ENCODE measurements at places on chromosomes 6 and 20.

GRCh38 chr6:166336847-166337246 lies 5.5 kb downstream of the SFT2D1 start:
- no peak for DNase-seq

GRCh38 chr6:16518265-16518664 lies 243.0 kb downstream of the ATXN1 start:
- DNase-seq = no peak

DNA sequence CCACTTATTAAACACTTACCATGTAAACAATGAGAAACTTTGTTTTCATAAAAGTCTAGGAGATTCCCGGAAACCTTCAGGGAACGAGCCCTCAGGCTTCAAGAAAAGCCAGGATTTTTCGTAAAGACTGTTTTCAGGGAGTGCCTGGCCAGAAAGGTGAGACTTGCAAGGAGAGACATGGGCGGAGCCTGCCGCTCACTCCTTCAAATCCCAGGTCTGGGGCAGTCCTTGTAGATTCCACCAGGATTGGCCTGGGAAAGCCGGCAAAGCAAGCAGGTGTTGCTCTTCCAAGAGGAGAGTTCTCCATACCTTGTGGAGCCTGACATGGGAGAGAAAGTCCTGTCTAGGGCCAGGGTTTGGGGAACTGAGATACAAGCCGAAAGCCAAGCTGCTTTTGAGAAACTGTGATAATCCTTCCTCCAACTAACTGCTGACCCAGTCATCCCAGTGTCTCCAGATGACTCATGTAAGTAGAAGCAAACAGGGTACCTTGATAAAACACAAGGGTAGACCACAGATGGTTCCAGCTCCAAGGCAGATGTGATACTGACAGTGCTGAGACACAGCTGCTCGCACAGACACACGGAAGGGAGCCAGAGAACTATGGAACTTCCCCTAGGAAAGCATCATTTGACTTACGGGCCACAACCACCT lies 69.4 kb upstream of the NAA20 start:
- no peak for DNase-seq

GRCh38 chr6:76072562-76072961 lies at the start of gene IMPG1:
Gene IMPG1, minus strand, starts transcription at chr6:76072662. Its CDS starts 174 bp downstream, at chr6:76072488.
- no peak for DNase-seq

- peak; percentile 22 for DNase-seq
These were observed 28.5 kb downstream of the C6orf15 start for GRCh38 chr6:31083742-31084354.

DNA sequence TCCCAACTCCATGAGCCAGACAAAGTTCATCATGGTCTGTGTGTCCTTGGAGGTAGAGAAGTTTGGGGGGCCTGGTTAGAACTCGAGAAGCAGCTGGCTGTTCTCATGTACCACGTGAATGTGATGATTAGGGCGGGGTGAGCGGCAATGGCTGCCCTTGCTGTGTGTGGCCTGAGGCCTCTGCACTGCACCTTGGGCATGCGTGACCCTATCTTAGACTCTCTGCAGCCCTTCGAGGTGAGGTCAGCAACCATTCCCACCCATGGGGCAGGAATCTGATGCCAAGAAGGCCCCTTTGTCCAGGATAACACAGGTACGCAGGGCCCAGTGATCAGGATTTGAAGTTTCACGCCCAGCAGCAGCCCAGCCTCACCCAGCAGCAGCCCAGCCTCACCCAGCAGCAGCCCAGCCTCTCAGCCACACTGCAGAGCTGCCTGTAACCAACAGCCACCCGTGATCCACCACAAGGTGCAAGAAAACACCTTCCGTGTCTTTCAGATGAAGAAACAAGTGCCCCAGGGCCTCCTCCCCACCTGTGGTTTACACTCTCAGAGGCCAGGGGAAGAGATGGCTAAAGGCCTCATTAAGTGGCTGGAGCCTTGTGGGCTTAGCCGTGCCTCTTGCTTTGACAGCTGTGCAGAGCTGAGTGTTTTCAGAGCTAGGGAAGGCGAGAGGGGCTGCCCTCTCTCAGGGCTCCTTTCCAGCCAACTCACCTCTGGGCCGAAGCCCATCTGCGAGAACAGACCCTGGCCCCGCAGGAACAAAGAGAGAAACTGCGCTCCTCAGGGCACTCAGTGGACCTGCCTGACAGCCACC lies 195.2 kb upstream of the CDH4 start:
- DNase-seq = no peak

- no peak for DNase-seq
These were observed 128.5 kb downstream of the HFE start for GRCh38 chr6:26215585-26216358.

- no peak for DNase-seq
These were observed 27.0 kb upstream of the PTGIS start for GRCh38 chr20:49594931-49595315.

- no peak for DNase-seq
These were observed 62.6 kb upstream of the THEMIS start for GRCh38 chr6:127963495-127963894.

GRCh38 chr6:169452869-169453620 lies 199.4 kb upstream of the THBS2 start:
- no peak for DNase-seq

GRCh38 chr20:43821795-43822194 lies 92.9 kb upstream of the TOX2 start:
- no peak for DNase-seq

DNA sequence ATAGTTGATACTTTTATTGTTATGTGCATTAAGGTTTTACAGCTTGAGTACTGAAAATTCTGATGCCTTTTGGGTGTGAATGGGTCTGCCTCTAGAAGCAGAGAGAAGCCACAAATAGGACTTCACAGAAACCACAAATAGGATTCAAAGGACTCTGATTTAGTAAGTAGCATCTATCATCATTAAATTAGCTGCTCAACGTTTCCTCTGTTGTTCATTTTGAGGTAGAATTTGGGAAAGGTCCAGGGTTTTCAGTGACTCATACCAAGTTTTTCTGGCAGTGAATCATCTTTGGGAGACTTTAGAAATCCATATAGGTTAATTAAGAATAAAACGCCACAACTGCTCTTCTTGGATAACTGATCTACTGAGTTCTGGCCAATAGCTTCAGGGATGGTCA lies 105.1 kb downstream of the PHF3 start:
- DNase-seq = peak; percentile 50

- no peak for DNase-seq
These were observed 62.5 kb downstream of the AHI1 start for GRCh38 chr6:135434991-135435390.

GRCh38 chr6:109961611-109962041 lies 16.5 kb upstream of the GPR6 start:
- no peak for DNase-seq

DNA sequence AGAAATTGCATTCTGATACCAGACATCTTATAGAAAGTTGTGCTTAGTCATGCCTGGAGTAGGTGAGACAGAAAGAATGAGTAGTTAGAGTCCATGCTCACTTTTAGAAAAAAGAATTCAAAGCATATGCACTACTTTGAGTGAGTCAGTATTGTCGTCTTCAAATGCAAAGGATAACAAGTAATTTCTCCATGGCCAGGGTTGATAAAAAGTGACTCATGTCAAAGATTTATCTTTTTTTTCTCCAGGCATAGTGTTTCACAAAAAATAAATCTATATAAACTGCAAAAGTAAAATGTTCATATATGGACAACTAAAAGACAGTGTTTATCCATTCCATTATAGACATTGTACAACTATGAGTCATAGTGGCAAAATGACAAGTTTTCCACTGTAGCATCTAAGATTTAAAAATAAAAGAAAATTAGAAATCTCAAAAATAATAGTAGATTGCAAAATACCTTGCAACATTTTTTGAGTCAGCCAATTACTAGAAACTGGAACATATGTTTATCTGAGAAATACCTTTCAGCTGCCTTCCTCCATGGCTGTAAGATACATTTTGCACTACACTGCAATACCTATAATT lies 329.6 kb downstream of the GRIK2 start:
- no peak for DNase-seq

DNA sequence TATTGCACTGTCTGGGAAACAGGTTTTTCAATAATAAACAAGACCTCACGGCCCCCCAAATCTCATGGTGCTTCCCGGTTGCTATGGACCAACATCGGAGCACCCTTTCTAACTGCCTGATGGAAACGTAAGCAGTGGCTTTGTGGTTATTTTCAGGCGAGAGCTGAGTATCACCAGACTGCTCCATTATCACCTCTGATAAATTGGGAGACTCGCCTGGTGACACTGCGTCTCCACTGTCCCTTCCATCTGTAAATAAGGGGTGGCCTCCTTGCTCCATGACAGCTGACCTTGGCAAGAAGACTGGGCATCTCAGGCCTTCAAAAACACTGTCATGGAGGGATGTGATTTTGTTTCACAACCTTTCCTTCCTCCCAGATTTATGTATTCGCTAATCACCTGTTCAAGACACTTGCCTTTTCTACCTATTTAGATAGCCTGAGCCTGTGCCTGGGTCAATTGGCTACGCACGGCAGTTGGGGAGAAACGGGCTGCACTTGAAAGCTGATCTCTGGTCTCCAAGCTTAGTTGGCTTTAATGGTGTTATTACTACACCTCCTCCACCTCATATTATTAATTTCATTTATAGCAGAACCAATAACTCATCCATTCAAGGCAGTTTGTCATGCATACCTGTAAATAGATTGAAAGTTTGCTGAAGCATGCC lies 17.7 kb upstream of the CDH4 start:
- DNase-seq = no peak

- DNase-seq = no peak
These were observed 106.7 kb upstream of the FLRT3 start for GRCh38 chr20:14444106-14444505.

DNA sequence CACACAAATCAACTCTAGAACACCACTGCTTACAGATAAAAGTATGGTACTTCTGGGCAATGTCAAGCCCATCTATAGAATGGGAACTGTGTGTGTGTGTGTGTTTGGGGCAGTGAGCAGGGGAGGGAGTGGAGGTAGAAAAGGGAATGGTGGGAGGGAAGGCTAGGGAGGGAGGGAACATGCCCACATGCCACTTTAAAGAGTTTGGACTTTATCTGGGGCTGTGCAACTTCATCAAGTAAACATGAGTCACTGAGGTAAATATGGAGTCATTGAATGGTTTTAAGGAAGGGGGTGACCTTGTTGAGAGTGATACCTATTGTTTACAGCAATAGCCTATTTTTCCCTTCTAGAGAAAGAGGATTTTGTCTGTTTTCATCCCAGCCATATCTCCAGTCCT lies 22.5 kb upstream of the RNGTT start:
- DNase-seq = no peak

DNA sequence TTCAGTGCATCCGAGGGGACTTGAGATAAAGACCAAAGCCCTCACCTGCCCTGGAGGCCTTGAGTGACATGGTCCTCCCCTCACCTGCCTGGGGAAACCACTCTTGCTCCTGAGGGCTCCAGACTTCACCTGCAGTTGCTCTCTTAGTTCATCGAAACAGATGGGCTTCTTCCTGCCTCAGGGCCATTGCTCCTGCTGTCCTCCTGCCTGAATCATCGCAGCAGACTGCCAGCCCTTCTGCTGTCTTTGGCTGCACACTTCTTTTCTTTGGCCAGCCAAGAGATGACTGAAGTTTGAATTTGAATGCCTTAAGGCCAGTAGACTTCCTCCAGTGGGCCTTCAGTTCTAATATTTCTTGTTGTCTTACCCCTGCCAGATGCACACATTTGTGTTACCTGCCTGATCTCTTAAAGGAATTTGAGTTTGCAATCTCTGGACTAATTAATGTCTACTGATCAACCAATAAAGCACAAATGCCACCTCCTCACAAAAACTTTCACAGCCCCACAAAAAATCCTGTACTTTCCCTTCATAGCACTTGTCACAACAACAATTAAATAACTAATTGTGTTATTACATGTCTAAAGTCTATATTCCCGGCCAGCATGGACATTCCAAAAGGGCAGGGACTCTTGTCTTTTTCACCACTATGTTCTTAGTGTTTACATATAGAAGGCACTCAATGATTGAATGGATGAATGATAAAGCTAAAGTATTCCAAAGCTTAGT lies 56.7 kb upstream of the SGK1 start:
- DNase-seq = no peak

- no peak for DNase-seq
These were observed 709 bp upstream of the ASXL1 start for GRCh38 chr20:32357375-32357868.

GRCh38 chr6:88750936-88751335 lies 212.5 kb downstream of the RNGTT start:
- no peak for DNase-seq

DNA sequence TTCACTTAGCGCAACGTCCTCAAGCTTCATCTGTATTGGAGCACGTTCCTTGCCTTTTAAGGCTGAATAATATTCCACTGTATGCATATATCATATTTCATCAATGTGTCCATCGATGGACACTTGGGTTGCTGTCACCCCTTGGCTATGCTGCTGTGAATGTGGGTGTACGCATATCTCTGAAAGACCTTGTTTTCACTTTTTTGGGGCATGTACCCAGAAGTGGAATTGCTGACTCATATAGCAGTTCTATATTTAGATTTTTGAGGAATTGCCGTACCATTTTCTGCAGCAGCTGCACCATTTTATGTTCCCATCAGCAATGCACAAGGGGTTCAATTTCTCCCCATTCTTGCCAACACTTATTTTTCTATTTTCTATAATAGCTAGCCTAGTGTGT lies 22.8 kb upstream of the SLC23A2 start:
- DNase-seq = no peak

DNA sequence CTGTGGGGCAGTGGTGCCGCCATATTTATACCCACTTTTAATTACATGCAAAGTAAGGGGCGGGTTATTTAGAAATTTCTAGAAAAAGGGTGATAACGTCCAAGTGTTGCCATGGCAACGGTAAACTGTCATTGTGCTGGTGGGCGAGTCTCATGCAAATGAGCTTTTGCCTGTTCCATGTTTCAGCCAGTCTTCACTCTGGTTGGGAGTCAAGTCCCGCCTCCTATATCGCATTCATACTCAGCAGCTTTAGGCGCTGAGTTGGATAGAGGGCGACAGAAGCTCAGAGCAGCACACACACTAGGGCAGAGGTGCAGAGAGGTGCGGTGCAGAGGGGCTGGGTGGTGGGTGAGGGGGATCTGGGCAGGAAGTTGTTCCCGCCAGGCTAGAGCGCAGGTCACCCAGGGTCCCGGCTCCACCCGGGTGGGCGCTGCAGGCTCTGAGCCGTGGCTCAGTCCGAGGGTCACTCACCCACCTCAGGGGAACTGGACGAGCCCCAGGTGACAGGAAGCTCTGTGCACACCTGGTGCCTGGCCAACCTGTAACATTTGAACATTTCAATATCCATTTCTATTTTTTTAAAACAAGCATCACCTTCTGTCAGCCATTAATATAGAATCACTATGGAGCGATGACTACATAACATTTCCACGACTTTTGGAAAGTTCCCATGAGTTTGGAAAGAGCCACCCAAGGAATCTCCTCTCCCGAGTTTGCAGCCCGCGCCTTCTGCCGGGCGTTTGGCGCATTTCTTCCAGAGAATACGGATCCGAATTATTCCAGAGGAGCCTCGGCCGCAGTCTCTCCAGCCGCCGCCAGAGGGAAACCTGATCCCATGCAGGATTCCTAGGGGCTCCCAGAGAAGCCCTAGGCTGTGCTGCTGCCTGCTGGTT lies 89.1 kb upstream of the PHACTR3 start:
- DNase-seq = peak; percentile 58

- DNase-seq = no peak
These were observed 19.2 kb upstream of the FYN start for GRCh38 chr6:111892431-111892830.

- no peak for DNase-seq
These were observed 2.1 kb downstream of the HIVEP1 start for GRCh38 chr6:12014027-12014872.
